C1 segment of cervical spinal cord (tissue), 14 donors: ENCODE measurements at places on chromosomes 12 and 14.

GRCh38 chr12:124236625-124237031 lies 58.3 kb upstream of the RFLNA start:
- no peak for DNase-seq

- DNase-seq: no peak
These were observed 15.0 kb downstream of the ACACB start for GRCh38 chr12:109131154-109132050.

- no peak for DNase-seq
These were observed 91.9 kb upstream of the LMNTD1 start for GRCh38 chr12:25644979-25645378.

DNA sequence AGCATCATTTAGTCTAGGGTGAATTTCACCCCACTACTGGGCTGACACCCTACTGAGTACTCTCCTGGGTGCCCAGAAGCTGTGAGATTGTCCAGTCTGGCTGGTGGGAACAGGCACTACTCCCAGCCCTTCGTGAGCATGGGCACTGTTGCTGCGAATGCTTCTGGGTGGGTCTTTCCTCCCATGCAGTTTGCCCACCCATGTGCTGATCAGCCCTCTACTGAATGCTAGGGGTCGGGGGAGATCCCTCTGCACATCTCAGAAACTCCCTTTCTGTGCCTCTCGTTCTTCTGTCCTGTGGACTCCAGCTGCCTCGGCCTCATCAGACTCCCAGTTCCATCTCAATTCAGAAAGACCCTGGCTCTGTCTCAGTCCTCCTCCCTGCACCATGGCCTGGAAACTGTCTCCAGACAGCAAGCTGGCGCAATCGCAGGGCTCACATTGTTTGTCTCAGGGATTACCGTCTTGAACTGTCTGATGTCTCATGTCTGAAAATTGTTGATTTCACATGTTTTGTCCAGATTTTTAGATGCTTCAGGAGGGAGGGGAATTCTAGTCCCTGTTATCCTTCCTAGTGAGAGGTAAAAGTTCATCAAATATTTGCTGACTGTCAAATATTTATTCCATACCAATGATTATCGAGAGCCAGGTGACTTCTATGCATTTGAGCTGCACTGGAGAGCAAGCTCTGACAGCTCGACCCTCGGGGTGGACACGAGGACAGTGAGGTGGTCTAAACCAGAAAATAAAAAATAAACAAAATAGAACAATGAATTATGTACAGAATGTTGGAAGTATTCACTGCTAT lies 316.6 kb upstream of the RTL1 start:
- no peak for DNase-seq

GRCh38 chr14:81295958-81296923 lies 75.5 kb upstream of the GTF2A1 start:
- no peak for DNase-seq

- DNase-seq: no peak
These were observed 10.5 kb downstream of the GPR137C start for GRCh38 chr14:52563120-52563519.

GRCh38 chr12:104121001-104121400 lies 17.0 kb downstream of the NFYB start:
- no peak for DNase-seq

DNA sequence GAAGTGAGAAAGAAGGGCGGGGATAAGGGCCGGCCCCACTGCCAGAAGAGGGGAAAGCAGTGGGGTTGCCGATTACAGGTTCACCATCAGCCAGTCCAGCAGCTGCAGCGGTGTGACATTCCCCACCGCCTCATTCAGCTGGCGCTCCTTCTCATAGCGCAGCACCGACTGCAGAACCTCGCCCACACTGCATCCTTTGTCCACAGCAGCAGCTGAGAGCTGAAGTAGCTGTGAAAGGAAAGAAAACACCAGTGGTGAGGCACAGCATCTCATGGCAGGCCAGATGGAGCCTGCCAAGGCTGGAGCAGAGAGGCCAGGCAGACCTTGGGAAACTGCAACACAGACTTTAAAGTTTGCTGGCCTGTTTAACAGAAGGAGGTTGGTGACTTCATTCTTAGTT lies 33.2 kb downstream of the AKAP3 start:
- no peak for DNase-seq
